Dorsolateral prefrontal cortex (tissue), 122 donors: ENCODE measurements at places on chromosomes 2 and 18. TPM values are rescaled to one million over a fixed set of nuclear protein-coding genes. Genes with fewer than 3 reads are reported as not detected.

DNA sequence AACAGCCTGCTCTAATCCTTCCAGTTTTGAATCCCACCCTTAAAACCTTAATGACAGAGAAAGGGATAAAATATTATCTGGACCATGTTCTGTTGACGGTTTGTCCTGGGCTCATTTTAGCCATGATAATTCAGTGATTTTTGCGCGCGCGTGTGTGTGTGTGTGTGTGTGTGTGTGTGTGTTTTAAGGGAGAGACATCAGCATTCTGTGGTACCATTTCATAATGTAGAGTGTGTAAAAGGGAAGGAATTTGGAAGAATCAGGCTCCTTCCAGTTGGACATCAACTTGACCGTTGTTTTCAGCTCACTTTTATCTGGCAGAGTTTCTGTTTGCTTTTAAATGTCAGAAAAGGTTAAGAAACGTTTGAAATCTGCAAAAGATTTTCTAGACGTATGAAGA lies 535.5 kb downstream of the TNS1 start:
- DNase-seq, result no peak

DNA sequence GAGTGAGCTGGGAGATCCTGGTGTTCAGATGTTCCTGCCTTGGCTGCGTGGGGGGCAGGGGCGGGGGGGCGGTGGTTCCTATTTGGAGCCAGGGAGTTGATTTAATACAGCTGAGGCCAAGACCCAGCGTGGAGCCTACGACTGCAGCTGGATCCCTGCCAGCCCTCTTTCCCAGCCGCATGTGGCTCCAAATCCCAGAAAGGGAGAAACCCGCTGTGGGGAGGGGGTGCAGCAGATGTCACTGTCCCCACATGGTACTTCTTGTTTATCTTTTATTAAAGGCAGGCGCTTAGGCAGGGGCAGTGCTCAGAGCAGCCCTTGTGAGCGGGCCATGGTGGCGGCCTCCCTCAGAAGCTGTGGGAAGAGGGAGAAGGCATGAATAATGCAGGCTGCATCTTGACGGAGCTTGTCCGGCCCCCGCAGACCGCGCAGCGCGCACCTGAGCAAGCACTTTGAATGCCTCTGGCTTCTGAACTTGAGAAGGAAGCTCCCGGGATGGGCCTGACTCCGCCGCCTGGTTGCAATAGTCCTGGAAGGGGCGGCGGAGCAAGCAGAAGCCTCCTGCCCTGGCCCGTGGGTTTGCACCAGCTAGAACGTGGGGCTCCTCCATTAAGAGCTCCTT lies 112.1 kb downstream of the GLI2 start:
- DNase-seq, result no peak

GRCh38 chr2:49261781-49262180 lies 107.5 kb upstream of the FSHR start:
- DNase-seq, result no peak

GRCh38 chr2:26112201-26112600 lies 60.7 kb upstream of the GAREM2 start:
- no peak for DNase-seq

DNA sequence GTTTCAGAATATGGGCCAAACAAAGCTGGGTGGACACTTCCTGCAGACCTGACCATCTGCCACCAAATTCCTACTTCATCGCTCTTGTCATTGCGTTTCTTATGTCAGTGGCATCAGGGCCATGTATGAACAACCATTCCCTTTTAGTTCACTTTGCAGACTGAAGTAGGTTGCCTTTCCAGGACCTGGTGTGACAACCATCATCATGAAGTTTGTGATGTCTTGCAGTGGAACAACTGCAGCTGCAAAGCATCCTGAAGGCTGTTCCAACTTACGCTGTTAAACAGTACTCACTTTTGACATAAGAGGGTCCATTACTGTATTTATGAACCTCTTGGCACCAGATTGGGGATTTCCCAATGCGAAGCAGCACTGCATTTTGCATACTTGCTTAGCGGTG lies 511.6 kb downstream of the ARHGAP15 start:
- DNase-seq, result no peak

GRCh38 chr2:168912901-168913369 lies 11.8 kb downstream of the G6PC2 start:
- peak; percentile 71 for DNase-seq

DNA sequence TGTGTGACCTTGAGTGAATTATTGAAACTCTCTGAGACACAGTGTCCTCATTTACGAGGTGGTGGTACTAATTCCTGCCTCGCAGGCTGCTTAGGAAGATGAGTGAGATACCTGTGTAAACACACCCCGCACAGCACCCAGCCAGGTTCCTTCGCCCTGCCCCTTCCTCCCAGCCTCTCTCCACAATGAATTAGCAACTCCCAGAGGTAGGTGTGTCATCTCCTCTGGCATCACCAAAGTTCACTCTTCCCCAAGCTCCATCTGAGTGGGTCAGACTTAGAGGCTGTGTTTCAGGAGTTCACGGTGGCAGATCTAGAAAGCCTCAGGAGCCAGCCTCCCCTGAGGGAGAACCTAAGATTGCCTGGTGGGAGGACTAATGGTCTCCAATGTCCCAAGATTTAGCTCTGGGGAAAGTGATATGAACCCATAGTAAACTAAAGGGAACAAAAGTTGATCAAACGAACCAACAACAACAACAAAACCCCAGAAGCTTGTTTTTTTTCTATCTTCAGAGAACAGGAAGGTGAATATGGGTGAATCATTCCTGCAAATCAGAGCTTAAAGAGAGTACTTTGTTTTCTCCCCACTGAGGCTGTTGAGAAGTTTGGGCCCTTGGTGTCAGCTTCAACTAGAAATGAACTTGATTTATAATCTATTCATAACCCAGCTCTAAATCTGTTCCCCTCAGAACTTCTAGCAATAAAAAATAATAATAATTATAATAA lies 44.4 kb upstream of the NRP2 start:
- no peak for DNase-seq

DNA sequence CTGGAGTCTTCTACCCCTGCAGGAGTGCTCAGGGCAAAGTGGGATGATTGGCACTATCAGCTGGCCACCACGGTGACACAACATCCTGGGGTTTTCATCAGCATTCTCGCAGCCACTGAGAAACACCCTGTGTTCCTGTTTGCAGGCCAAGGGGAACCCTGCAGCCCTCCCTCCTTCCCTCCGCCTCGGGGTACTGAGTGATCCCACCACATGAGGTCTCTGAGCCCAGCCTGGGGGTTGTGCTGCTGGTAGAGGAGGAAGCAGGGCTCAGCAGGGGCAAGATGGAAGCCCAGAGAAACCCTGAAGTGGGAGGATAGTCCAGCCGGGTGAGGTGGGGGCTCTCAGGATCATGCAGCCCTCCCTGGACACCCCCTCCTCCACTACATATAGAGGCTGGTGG lies at the start of gene OXER1:
Gene OXER1 (minus strand): TSS at position 40 of the 400 bp plus-strand sequence. CDS start 73 bp downstream, outside the sequence.
- no peak for DNase-seq

- no peak for DNase-seq
These were observed 748.7 kb upstream of the CHAC2 start for GRCh38 chr2:53018825-53019425.

GRCh38 chr2:10260130-10260529 lies 42.6 kb upstream of the HPCAL1 start:
- DNase-seq, result no peak

DNA sequence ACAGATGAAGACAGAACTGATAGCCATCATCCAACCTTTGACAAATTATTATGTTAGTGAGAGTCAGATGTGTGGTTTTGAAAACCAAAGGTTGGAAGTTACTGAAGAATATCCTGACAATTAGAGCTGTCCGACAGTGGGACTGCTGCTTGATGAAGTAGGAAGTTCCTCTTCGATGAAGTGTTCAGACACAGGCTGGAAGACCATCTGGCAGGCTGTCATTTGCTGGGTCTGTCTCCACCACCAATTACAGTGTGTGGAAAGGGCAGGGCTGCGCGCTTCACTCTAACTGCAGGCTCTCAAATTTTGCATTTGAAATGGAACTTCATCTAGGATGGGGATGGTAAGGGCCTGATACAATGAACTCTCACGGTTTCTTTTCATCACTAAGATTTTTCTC lies 313.8 kb downstream of the PIK3C3 start:
- no peak for DNase-seq

GRCh38 chr18:45353530-45353929 lies 261.7 kb upstream of the SLC14A2 start:
- DNase-seq, result no peak

GRCh38 chr18:50099725-50100407 lies 95.1 kb downstream of the MYO5B start:
- DNase-seq, result no peak

DNA sequence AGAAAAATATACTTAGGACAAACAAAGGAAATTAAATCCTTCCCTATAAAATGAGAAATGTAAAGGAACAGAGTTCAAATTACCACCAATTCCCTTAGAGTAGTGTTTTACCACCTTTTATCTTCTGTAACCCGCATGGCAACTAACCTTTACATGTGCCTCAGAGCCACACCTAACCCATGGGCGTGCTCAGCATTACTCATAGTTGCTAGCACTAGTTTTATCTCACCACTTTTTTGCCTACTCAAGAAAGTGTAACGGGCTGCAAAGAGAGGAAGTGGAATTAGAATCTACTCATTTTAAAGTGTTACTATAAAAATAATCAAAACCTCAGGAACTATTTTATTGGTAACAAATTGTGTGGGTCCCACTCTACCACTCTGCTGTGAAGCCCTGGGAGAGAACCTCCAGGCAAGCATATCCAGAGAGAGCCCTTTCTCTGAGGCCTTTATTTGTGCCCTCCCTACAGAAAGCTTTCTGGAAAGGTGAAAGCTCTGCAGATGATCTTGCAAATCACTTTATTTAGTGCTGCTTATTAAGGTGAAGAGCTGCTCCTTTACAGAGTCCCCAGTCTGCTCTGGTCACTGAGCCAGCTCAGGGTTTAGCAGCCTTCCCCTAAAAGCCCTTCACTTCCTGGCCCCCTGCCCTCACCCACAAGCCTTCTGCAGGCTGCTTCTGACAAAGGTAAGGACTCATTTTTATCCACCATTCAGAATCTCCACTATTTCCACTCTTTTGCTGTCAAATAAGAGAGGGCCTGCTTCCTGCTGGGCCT lies 98.8 kb downstream of the TRABD2A start:
- no peak for DNase-seq

Gene REEP1
- total RNA-seq, result 44.9 TPM

Gene MSGN1
- total RNA-seq, result not detected

Gene SLC19A3
- 7.9 TPM for total RNA-seq

Gene CHRNG
- not detected for total RNA-seq

Gene TOGARAM2
- 11.9 TPM for total RNA-seq

Gene STK11IP
- total RNA-seq, result 71.2 TPM

Gene UGT1A8
- not detected for total RNA-seq

Gene BZW1
- total RNA-seq, result 157 TPM

Gene BMP10
- total RNA-seq, result not detected
